ENCODE measurements at places on chromosomes 12 and 14.

DNA sequence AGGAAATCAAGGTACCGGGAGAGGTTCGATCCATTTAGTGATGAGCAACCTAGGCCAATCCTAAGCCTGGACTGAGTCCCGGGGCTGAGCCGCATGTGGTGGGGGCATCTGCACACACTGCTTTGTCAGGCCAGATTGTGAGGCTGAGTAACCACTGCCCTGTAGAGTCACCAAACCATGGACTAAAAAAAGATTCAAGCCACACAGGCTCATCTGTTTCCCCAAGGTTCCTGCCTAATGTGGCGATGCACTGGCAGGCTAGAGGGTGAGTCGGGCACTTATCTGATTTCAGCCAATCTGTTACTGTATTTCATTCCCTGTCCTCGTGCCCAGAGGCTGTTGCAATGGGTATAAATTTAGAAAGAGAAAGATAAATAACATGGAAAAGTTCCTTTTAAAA is 140.8 kb downstream of the TTC7B start:
- DNase-seq = no peak

- DNase-seq = peak; percentile 16
Observed at GRCh38 chr14:53109105-53110041, 43.8 kb downstream of the DDHD1 start.

DNA sequence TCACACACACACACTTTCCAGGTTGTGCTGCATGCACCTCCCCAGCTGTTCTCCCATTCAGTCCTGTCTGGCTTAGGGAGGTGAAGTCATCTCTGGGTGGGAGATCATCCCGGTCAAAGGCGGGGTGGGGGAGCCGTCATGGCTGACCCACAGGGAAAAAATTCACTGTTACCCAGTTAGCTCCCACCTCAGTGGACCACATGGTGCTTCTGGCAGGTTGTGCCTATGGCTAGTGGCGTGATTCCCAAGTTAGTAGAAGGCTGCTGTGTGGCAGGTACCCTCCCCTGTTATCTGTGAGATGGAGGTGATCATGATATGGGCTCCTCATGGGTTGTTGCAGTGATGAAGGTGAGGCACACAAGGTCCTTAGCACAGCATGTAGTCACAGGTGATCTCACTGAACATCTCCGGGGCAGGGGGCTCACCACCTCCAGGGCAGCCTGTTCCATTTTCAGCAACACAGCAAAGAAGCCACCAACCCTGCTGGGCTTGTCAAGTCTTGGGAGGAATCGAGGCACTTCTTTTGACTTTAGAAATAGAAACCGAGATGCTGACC is 154.9 kb upstream of the CCND2 start:
- no peak for DNase-seq

DNA sequence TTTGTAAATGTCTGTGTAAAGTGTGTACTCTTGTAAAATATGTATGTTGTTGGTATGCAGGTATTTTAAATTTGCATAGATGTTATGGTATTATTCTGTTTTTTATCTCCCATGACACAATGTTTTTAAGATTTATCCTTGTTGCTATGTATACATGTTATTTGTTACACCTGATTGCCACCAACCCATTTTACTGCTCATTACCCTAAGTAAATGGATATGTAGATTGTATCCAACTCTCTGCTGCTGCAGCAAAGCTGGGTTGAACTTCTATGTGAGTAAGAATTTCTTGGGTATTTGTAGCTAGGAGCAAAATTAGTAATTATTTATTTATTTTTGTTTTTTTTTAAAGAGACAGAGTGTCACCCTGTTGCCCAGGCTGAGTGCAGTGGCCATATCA is 6.2 kb downstream of the APAF1 start:
- no peak for DNase-seq

DNA sequence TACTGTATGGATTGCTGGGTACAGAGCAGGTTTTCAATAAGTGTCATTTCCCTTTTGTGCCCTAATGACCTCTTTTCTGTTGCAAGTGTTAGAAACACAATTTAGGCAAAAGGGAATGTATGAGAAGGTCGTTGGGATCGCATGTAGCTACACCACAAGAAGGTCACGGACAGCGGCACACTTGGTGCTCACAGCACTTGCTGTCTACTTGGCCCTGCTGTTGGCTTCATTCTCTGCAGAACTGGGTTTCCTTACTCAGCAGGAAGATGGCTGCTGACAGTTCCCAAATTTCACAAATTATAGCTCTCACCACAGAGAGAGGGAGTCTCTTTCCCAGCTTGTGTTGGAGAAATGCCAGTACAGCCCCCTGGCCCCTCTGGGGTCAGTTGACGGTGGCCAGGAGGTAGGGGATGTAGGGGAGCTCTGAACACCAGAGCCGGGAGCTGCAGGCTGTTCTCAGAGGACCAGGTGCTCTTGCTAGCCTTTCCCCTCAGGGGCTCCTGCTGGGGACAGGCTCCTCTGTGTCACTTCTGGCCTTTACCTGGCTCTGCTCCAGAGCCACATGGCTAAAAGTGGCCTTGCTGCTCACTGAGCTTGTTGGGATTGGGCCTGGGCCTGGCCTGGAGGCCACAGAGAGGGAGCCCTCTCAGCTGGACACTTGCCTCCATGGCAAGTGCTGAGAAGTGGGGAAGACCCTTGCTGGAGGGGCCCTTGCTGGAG is 50.9 kb upstream of the BCL7A start:
- DNase-seq = no peak

DNA sequence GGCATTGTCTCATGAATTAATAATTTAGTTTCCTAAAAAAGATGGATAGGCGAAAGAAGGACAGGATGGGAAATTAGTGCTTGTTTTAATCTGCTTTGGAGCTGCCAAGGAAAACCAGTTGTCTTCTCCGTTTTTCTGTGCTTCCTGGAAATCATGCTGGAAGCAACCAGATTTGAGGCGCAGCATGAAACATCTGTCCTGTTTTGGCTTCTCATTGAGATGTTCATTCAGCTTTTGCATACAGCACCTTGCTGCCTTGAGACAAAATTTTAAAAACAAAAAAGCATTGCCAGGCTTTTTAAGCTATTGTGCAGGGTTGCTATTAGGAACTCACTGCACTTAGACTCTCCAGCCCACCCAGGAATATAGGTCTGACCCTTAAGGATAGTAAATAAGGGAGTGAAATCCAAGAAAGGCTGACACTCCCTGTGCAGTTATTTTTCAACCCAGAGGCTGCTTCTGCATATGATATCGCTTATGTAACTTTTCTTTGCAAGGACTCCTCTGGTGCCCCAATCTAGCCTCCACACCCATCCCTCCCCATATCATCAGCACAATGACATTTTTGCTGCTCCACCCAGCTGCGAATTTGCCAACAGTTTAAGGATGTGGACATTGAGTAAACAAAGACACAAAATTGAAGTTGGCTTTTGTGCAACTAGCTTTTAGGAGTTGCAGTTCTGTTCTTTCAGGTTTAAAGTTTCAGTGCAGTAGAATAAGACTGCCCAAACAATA is 46.9 kb upstream of the MDM1 start:
- DNase-seq = no peak

- DNase-seq = no peak
Observed at GRCh38 chr12:113933201-113933786, 32.8 kb downstream of the RBM19 start.

DNA sequence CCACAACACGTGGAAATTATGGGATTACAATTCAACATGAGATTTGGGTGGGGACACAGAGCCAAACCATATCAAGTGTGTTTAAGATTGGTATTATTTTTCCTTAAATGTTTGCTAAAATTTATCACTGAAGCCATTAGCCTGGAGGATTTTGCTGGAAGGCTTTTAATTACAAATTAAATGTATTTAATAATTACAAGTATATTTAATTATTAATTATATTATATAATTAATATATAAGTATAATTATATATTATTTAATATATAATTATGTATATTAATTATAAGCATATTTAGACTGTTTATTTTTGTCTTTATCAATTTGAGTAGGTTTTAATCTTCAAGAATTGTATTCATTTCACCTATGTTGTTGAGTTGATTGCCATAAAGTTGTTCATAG is 427.4 kb upstream of the FLRT2 start:
- DNase-seq = no peak

DNA sequence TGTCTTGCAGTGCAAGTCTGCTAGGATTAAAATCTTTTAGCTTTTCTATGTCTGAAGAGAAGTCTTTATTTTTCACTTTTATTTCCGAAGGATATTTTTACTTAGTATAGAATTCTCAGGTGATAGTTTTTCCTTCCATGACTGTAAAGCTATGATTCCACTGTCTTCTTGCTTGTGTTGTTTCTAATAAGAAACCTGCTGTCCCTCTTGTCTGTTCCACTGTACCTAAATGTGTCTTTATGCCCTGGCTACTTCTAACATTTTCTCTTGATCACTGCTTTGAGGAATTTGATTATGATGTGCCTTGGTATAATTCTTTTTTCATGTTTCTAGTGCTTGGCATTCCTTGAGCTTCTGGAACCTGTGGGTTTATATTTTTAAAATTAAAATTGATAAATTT is 228.7 kb downstream of the CACNA1C start:
- no peak for DNase-seq

GRCh38 chr12:50734409-50735263 is 29.3 kb upstream of the ATF1 start:
- DNase-seq = no peak

DNA sequence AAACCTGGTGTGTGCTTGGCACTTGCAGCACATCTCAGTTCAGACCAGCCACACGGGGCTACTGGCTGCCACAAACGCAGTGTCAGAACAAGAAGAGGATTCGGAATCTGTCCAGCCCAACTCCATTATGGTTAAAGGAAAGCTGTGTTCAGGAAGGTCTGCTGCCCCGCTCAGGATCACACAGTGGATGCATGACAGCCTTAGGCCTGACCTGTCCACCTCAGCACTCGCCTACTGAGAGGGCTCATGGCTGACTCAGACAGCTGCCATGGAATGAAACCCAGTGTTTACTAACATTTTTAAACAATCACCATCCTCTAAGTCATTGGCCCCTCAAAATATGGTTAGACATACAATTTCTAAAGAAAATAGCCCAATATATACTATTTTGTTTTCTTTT is 5.6 kb upstream of the NIN start:
- DNase-seq = no peak

DNA sequence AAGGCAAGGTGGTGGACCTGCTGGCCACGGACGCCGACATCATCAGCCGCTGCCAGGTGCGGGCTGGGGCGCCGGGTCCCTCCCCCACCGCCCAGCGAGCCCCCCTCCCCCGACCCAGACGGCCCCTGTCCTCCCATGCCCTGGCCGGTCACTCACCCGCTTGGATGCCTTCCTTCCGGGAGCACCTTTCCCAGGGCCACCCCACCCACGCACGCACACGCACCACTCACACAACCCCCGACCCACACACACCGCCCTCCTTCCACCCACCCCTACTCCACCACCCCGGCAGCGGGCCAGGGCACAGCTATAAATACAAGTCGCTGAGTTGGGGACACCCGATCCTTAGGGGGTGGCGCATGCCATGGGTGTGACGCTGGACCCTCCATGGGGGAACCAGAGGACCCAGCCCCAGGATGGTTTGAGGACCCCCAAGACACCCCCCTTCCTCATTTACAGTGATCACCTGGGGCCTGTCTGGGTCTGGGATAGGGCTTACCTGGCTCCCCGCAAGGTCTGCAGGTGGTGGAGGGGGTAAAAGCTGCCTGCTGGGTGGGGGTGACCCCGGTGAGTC is 465 bp downstream of the ADSS1 start:
- no peak for DNase-seq

- no peak for DNase-seq
Observed at GRCh38 chr12:92332552-92332951, 186.9 kb upstream of the BTG1 start.

DNA sequence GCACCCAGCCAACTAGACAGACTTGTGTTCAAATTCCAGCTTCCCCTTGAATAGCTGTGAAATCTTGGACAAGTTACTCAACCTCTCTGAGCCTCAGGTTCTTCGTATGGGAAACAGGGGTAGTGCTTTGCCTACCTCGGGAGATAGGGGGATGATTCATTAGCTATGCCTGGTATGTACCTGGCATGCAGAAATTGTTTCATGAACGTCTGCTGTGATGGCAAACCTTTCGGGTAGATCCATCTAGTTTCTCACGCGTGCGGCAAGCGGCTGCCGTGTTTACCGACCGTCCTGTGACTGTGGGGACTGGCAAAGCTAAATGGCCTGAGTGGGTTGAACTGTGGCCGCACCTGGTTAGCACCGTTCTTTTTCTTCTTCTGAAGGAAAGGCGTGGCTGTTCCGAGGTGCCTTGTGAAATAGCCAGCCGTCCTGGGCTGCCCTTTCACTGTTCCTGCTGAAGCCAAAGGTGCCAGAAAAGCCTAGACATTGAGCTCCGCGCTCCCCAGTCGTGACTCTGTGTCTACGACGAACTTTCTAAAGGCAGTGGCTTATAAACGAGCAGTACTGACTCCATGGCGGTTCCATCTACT is 40.6 kb upstream of the MED13L start:
- DNase-seq = no peak

DNA sequence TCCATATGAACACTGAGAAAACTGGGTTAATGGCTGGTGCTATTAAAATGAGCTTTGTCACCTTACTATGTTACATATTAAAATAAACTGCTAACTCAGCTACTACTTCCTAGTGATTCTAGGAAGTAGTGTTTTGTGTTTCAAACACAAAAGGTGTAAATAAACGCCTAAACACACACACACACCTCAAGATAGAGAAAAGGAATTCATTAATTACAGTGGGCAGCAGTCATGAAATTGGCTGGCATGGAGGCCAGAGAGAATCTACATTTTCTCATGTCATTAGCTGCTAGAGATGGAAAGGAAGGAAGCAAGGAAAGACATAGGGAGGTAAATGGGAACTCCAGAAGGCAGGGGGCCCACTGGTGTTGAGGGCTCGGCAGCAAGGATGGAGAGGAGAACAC is 787 bp upstream of the PRMT5 start:
- DNase-seq = no peak

DNA sequence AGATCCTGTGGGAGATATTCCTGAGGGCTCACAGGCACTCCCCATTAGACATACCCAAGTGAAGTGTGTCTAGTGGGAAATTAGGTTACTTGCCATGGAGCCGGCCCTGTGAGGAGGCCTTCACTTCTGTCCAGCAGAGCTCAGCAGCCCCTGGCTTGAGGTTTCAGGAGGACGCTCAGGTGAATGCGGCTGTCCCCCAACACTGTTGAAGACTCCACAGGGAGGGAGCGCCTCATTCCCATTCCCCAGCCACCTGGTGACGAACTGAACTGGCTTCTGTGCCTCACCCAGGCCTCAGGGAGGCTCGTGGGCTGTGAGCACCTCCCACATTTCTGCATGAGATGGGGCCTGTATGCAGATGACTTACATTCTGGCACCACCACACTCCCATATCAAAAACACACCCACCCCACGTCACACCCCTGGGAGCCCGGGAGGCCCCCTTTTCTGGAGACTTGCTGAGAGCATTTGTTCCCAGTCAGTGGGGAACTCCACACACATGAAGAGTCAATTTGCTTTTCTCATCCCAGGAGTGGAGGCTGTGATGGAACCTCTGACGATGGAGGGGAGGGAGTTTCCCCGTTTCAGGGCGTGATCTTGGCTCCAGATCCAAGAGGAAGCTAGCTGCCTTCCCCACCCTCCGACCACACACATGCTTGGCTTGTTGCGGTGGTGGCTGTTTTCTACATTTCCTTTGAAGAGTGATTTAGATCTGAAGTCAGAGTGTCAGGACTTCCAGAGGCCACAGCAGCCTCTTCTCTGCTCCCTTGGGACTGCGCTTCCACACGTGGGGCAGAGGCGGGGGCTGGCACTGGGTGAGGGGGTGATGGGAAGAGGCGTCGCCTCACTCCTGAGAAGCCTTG is 120.7 kb downstream of the ADGRD1 start:
- no peak for DNase-seq
